Kasumi-1 (cell line): ENCODE measurements at places on chromosomes 11 and 22.

DNA sequence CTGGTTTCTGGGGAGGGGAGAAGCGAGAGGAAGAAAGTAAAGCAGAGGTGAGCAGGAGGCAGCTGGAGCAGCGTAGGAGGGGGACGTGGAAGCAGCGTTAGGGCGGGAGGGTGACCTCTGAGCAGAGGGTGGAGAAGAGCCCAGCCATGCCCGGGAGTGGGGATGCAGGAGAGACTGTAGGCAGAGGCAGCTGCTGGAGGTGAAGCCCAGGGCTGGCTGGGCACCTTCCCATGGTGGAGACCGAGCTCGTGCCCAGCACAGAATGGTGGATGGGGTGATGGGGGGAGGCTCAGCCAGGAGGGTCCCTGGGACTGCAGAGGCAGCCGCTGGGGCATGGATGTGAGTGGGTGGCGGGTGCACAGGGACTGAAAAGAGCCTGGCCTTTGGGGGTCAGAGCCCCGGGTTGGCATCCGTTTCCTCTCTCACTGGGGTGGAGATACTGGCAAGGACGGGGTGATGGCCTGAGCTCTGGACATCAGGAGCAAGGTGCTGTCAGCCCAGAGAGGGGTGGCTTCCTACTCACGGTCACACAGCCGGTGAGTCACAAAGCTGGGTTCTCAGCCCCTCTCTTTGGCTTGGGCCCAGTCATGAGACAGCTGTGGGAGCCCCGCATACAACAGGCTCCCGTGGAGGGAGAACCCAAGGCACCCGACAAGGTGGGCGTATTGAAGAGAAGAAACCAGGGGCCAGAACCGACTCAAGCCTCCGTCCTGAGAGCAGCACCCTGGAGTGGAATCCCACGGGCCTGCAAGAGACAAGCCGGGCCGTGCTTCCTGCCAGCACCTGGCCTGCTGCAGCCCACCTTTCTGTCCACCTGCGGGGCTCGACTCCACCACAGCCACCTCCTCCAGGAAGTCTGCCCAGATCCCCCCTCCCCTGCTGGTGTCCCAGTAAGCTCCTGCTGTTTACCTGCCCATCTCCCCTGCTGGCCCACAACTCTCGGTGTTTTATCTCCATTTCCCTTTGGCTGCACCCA, 45.8 kb upstream of the FGF3 start:
- DNase-seq = no peak

DNA sequence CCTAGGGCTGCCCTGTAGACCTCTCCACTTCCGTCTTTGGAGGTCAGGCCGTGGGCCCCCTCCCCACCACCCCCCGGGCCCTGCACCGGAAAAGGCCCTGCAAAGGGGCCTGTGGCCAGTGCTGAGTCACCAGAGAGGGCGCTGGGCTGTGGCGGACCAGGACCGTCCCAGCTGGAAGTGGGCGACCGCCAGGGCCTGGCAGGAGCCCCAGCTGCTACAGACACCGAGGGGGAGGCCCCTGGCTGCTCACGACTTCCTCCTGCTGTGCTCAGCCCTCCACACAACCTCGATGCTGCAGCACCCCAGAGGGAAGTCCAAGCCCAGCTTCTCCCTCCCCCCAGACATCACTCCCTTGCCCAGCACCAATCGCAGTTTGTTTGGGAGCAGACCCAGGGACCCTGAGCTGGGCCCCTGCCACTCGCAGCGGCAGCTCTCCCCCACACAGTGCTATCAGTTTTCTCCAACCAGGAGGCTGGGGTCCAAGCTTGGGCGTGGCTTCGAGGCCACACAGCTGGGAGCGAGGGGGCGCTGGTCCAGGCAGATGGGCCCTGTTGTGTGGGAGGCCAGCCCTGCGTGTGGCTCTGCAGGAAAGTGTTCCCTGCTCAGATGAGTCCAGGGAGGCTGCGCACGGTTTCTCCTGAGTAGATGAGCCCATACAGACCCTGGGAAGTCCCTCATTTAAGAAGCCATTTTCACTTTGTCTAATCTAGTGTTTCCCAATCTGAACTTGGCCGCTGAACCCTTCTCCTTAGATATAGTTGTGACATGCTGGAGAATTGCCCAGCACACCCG, 5.6 kb upstream of the SH3BP1 start:
- DNase-seq = peak; percentile 97

DNA sequence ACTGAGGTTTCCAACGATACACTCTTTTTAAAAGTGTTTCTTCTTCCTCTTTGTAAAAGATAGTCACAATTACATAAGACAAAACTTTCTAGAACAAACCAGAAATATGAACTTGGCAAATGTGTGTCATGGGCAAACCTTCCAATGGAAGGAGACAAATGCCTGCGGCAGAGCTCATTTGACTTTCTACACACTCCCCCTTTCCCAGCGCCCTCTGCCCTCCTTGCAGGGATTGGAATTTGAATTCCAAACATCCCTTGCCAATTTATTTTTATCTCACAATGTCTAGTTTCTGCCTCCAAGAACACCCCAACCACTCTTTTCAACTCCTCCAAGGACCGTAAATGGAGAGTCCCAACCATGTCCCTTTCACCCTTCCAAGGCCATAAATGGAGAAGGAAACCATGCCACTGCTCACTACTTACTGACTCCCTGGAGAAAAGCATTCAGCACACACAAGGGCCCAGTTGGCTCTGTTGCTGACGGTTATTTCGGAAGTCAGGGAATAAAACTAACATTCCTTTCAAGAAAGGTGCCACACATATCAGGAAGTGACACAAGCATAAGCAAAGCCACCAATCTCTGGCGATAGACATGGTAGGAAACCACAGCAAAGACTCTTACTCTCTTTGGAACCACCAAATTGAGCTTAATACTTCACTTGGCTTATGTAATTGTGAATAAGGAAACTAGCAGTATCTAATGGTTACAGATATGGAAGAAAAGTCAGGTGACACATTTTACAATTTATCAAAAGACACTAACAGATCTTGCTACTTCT, 15.0 kb upstream of the ESAM start:
- DNase-seq = no peak

GRCh38 chr11:120186774-120187591, 23.8 kb upstream of the OAF start:
- DNase-seq = no peak

DNA sequence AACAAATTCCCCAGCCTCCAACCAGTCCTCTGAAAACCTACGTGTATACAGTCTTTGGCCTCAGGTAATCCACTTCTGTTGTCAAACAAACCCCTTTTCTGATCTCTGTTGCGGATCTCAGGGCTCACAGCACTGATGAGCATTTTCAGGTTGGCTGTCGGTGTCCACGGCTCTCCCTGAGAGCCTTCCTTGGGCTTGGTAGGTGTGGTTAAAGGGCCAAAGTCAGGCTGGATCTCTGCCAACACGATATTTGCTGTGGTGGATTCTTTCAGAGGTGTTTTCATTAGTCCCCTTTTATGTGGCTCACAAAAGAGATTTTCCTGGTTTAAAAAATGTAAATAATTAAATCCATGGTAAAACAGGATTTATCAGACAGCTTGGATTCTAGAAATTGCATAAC, 2.9 kb downstream of the E2F8 start:
- no peak for DNase-seq

- no peak for DNase-seq
These were observed 558 bp downstream of the TSPAN4 start for GRCh38 chr11:843086-843734.
